Cortex of kidney (tissue), 1 donor: ENCODE measurements at places on chromosomes 6 and 20.

DNA sequence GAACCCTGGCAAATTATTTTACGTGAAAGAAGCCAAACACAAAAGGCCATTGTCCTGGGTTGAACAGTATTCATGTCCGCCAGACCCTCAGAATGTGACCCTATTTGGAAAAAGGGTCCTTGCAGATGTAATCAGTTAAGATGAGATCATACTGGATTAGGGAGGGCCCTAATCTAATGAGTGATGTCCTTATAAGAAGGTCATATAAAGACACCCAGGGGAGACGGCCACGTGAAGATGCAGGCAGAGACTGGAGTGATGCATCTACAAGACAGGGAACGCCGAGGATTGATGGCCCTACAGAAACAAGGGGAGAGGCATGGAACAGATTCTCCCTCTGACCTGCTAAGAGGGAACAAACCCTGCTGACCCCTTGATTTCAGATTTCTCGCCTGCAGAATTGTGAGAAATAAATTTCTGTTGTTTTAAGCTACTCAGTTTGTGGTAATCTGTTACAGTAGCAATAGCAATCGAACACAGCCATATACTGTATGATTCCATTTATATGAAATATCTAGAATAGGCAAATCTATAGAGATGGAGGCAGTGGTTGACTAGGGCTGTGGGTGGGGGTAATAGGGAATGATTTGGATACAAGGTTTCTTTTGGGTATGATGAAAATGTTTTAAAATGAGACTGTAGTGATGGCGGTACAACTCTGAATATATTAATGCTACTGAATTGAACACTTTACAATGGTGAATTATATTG is 132.9 kb upstream of the NUP153 start:
- no peak for DNase-seq

- no peak for DNase-seq
These were observed 181.3 kb upstream of the GMDS start for GRCh38 chr6:2426561-2427340.

GRCh38 chr20:10633718-10634117 is 40.1 kb downstream of the JAG1 start:
- no peak for DNase-seq

DNA sequence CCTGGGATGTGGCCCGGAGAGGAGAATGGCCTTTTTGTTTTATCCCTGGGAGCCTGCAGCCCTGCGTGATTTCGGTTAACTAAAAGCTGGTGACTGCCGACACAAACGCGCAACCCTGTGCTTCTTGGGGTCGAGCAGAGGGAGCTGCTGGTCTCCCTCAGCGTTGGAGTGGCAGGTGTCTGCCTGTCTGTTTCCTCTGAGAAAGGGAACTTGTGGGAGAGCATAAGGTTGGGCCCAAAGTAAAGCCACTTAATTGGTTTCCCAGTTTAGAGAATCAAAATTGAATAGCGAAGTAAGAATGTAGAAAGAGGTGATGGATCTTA is 500 bp downstream of the LTV1 start:
- no peak for DNase-seq

DNA sequence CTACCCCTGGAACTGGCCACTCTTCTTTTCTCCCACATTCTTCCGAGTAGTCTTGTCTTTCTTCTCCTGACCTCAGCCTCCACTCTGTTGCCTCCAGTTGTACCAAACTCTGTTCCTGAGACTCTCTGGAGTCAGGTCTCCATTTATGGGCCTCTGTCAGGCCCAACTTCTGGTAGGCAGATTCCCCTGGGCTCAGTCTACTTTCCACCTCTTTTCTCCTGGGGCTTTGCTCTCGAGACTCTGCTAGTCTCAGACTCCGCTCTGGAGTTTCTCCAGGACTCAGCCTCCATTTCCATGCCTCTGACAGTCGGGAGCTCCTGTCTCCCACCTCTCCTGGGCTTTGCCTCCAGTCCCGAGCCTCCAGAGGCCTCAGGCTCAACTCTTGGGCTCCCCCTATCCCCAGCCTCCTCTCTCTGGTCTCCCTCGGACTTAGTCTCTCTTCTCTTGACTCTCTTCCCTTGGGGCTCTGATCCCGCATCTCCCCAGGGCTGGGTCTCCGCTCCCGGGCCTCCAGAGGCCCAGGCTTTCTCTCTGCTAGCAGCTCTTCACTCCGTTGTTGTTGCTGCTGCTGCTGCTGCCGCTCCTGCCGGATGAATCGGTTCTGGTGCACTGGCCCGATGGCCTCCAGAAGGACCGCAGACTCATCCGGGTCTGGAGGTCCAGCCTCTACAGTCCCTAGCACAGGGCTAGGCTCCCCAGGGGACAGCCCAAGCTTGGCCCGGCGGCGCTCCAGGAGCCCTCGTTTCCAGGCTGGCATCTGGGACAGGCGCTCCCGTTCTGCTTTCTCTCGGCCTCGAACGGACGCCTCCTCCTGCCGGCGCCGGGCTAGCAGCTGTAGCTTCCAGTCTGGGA is 1.1 kb downstream of the PPP1R18 start:
- DNase-seq = no peak

DNA sequence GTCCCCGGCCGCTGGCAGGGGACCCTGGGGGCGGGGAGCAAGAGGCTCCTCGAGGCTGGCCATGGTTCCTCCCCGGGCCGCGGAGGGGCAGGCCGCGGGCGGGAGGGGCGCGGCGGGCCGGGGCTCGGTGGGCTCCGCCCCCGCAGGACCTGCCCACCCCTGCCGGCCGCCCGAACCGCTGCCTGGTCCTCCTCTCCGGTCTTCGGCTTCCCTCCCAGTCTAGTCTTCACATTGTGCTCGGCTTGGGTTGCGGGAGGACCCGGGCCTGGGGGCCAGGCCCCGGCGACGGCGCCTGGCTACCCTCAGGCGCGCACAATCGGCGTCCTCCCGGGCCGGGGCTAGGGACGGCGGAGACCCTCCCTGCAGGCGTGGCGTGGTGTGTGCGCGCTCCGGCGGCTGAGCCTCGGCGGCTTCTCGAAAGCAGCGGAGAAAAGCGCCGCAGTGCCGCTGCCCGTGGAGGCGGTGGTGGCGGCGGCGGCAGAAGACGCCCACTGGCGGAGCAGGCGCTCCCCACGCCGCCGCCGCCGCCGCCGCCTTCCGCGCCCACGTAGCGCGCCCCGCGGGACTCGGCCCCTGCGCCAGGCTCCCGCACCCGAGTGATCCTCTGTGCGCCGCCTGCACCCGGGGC is at the start of gene PDE10A:
Gene PDE10A (minus strand): TSS at position 493 of the 628 bp plus-strand sequence. CDS start 430 bp downstream, at position 63.
- no peak for DNase-seq

DNA sequence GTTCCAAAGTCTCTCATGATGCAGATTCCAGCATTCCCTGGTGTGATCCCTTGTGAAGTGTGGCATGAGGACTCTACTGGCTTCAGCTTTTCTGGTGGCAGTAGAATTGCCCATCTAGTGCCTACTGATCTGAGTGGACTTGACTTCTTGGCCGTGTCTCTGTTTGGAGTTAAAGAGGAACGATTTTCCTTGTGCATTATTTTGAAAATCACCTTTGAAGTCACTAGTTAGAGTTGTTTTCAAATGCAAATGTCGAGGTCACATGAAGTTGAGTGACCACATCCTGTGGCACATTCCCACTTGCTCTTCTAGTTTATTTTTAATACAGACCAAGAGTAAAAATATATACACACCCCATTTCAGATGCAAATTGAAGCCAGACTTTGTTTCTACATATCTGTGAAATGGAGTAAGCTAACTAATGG is 270.7 kb upstream of the TAB2 start:
- DNase-seq = no peak

GRCh38 chr6:74069089-74069581 is 373.1 kb downstream of the CD109 start:
- no peak for DNase-seq

GRCh38 chr20:52746770-52747169 is 225.4 kb upstream of the TSHZ2 start:
- no peak for DNase-seq

GRCh38 chr6:31615748-31616147 is 714 bp downstream of the AIF1 start:
- DNase-seq = no peak

- no peak for DNase-seq
These were observed 36.0 kb downstream of the ARFGEF2 start for GRCh38 chr20:48957533-48957932.

- DNase-seq = no peak
These were observed 41.6 kb upstream of the CARMIL1 start for GRCh38 chr6:25237579-25237978.

DNA sequence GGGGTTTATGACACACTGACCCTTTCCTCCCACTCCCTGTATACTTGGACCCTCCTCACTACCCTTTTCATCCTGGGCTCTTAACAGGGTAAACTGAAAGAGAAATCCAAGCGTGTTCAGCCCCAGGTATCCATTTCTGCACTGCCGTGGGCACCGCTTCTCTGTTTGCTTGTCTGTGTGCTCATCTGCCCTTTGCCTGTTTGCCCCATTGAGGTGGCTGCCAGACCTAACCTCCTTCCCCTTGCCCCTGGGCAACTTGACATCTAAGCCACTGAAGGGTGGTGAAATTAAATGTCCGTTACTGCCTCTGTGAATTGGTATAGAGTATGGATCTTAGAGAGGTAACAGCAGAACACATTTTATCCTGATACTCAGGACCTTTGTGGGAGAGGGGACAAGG is 38.7 kb downstream of the ACSS2 start:
- no peak for DNase-seq

GRCh38 chr6:43976706-43977403 is 150.4 kb downstream of the MRPL14 start:
- no peak for DNase-seq

GRCh38 chr6:41040101-41040939 is 1.3 kb upstream of the UNC5CL start:
- no peak for DNase-seq

- no peak for DNase-seq
These were observed 79.2 kb downstream of the NOL4L start for GRCh38 chr20:32505723-32506473.

- no peak for DNase-seq
These were observed 41.2 kb downstream of the GOPC start for GRCh38 chr6:117561128-117561527.

- DNase-seq = no peak
These were observed 5.4 kb upstream of the NFATC2 start for GRCh38 chr20:51547951-51548350.

DNA sequence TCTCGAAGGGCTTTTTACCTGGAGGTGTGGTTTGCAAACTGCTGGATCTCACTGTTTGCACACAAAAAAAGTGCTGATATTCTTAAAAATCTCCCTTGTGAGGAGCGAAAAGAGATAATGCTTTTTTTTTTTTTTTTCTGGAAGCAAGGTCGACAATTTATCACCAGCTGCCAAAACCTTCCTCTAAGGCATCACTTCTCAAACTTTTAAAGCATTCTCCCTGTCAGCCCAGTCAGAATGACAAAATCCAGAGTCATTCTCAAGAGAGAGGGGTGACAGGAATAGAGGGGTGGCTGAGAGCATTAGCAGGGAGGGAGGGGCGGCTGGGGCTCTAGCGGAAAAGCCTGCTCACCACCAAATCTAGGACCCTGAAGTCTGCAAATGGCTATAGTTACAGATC is 137.2 kb upstream of the ARMC2 start:
- DNase-seq = no peak

- no peak for DNase-seq
These were observed 63.6 kb upstream of the GATA5 start for GRCh38 chr20:62539198-62540045.

DNA sequence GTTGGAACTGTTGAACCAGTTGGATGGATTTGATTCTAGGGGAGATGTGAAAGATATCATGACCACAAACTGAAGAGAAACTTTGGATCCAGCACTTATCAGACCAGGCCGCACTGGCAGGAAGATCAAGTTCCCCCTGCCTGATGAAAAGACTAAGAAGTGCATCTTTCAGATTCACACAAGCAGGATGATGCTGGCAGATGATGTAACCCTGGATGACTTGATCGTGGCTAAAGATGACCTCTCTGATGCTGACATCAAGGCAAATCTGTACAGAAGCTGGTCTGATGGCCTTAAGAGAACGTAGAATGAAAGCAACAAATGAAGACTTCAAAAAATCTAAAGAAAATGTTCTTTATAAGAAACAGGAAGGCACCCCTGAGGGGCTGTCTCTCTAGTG is 72.8 kb upstream of the CDYL start:
- DNase-seq = no peak

- no peak for DNase-seq
These were observed 10.7 kb downstream of the SLC9A8 start for GRCh38 chr20:49823152-49823847.

- DNase-seq = no peak
These were observed 41.9 kb upstream of the CTNNBL1 start for GRCh38 chr20:37651932-37652331.

DNA sequence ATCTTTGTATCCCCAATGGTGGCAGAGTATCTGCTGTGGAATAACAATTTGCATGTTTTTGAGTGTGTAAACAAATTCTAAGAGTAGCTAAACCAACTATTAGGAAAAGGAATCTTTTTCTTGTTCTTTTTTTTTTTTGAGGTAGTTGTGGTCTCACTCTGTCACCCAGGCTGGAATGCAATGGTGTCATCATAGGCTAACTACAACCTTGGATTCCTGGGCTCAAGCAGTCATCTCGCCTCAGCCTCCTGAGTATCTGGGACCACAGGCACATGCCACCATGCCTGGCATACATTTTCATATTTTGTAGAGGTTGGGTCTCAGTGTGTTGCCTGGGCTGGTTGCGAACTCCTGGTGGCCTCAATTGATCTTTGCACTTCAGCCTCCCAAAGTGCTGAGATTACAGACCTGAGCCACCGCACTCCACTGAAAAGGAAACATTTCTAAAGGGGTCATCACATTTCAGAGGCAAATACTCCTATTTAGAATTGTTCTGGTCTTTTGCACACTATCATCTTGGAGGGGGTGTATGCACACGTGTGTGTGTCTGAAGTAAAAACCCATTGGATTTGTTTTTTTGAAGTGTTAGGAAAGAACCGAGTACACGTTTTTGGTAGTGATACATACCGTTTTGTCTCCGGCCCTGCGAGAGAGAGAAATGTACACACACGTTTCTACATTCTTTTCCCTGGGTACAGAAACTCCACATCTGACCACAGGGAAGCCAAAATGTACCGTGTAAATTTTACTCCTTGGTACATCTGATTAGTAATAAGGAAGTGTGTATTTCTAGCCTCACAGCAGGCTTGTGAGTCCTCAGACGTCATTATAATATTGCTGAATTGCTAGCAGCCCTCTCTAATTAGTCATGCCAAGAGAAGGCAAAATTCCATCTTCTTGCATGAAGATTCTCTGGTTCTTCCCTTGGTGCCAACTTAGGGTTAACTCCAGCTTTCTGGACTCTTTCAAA is 183.6 kb downstream of the JARID2 start:
- no peak for DNase-seq
